ENCODE measurements at places on chromosomes 12 and 14.

DNA sequence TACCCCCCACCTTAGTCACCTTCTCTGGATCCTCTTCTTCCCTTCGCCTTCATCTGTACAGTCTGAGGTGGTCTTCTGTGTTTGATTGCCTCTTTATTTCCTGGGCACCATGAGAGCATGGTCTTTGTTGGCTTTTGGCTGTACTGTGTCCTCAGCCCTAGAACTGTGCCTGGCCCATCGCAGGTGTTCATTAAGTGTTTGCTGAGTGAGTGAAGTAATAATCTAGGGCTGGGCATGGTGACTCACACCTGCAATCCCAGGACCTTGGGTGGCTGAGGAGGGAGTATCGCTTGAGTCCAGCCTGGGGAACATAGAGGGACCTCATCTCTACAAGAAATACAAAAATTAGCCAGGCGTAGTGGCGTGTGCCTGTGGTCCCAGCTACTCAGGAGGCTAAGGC, 13.9 kb downstream of the ALDH2 start:
- DNase-seq = no peak

- no peak for DNase-seq
Measured at GRCh38 chr12:76303989-76304460, 44.2 kb downstream of the BBS10 start.

- DNase-seq = no peak
Measured at GRCh38 chr12:130469552-130469951, 131.9 kb downstream of the PIWIL1 start.

DNA sequence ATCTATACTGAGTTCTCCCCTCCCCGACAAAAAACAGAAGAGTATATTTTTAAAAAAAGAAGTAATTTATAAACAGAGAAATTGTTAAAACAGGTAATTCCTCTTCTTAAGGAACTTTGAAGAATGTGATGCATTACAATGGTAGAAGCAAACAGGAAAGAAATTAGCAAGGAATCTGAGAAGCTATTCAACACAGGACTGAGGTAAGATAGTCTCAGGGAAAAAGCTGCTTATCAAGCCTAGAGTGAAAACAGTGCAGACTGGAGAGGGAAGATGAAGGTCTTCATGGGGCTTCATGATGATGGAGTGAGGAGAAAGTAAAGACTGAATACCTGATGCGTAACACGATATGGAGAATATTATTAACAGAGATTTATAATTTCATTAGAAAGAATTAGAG, 880.0 kb downstream of the SLC16A7 start:
- DNase-seq = no peak

- no peak for DNase-seq
Measured at GRCh38 chr12:48197549-48197970, 5.5 kb downstream of the OR10AD1 start.

DNA sequence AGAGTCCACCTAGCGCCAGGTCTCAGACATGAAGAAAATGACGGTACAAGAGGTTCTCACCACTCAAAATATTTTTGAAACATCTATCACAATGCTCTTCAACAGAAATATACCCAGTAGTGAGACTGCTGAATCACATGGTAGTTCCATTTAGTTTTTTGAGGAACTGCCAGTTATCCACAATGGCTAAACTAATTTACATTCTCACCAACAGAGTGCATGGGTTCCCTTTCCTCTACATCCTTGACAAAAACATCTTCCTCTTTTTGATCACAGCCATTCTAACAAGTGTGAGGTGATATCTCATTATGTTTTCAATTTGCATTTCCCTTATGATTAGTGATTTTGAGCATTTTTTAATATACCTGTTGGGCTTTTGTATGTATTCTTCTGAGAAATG, 5.7 kb upstream of the GPR65 start:
- no peak for DNase-seq

DNA sequence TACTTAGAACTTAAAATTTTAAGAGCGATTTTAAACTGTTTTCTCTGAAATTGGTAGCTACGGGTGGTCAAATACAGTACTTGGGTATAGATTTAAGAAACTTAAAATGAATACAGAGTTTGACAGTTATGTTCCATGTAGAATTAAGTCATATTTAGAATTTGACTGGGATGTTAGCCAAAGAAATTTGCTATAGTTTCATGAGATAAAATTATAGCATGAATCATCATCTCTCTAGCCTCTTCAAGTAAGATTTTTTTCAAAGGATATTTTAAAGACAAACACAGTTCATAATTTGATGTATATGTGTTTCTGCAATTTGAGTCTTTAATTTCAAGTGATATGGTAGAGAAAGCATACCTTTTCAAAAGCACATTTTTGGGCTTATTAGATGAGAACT, 41.0 kb downstream of the ZCRB1 start:
- DNase-seq = no peak

GRCh38 chr14:65776193-65776852, 363.8 kb downstream of the FUT8 start:
- no peak for DNase-seq

DNA sequence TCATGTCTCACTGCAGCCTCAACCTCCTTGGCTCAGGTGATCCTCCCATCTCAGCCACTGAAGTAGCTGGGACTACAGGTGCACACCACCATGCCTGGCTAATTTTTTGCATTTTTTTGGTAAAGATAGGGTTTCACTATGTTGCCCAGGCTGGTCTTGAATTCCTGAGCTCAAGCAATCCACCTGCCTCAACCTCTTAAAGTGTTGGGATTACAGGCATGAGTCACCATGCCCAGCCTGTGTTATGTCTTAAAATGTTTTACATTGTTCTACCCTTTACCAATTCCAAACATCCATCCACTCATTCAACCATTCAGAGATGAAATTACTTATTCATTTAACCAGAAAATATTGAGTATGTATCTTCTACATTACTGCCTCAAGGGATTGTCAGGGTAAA, 111.6 kb upstream of the BTG1 start:
- DNase-seq = no peak

- DNase-seq = no peak
Measured at GRCh38 chr14:27267876-27268275, 670.0 kb upstream of the NOVA1 start.

DNA sequence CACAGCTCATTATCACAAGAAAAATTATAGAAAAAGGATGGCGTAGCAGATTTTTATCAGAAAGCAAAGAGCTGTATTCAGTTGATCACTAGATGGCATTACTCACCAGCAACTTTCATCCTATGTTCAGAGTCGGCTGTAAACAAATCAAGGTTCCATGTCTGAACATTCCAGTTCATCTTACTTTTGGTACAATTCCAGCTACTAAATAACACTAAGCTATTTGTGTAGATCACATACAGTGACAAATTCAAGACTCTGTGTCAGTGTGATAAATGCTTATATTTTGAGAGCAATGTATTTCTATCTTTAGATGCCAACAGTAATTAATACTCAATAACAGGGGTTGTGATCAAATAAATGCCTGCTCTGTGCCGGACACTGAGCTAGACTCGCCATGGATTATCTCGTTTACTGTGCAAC, 30.1 kb downstream of the NRDE2 start:
- DNase-seq = no peak

DNA sequence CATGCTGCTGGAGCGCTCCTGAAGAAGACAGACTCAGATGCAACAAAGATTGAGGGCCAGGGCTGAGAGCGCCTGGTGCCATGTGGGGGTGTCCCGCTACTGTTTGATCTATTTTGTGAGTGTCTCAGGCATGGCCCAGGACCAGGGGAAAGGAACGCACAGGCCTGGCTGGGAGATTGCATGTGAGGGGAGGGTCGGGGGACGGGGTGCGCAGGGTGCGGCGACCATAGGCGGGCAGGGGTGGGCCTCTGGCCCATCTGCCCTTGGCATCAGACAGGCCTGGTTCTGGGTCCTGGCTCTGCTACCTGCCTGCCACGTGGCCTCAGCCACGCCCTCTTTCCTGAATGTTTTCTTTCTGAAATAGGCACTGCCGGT, 47.5 kb downstream of the BEGAIN start:
- DNase-seq = no peak

DNA sequence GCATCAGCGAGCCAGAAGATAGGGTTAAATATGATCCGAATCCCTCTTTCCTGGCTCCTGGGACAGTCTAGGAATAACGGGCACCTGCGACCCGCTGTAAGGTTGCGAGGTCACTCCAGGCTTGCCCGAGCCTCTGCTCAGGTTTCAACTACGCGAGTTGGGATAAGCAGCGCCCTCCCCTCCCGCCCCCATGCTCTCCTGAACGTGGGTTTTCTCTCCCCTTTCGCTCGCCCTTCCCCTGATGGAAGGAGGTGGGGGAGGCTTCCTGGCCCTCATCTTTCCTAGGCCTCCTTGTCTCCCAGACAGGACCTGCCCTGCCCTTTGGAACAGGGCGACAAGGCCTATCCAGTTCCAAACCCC, 753 bp upstream of the ATP5MC2 start:
- DNase-seq = no peak

DNA sequence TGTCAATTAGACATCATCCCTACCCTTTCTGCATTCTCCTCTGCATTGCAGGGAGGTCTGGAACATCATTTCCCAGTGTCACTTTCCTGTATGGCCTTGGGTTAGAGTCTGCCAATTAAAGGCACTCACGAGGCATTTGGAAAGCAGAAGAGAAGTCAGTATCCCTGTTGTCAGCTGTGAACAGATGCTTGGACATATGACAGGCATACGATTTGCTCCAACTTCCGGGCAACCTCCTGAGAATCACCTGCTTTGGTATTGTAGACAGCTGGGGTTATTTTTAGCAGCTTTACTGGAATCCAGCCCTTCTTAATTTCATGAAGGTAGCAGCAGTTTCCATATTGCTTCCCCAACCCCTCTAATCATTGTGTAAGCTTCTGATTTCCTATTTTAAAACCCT, 88.7 kb upstream of the DHRS4 start:
- no peak for DNase-seq

- DNase-seq = peak; percentile 79
Measured at GRCh38 chr14:24307575-24308341, at the start of gene CIDEB. Gene CIDEB, minus strand, starts transcription at chr14:24307977. Its CDS starts 119 bp downstream, at chr14:24307858.

- DNase-seq = no peak
Measured at GRCh38 chr14:68137704-68138619, 318.4 kb downstream of the RAD51B start.

GRCh38 chr14:28709571-28710305, 56.8 kb upstream of the FOXG1 start:
- DNase-seq = no peak

Measured in activated CD8-positive, alpha-beta memory T cell treated with anti-CD3 and anti-CD28 coated beads for 24 hours (primary cell).